ENCODE measurements at places on chromosomes 3 and 15.
A peak's percentile ranks its signal among the peaks of the same experiment; 100 is the strongest.

- no peak for DNase-seq
These were observed 195.8 kb downstream of the MECOM start for GRCh38 chr3:169467751-169468150.

DNA sequence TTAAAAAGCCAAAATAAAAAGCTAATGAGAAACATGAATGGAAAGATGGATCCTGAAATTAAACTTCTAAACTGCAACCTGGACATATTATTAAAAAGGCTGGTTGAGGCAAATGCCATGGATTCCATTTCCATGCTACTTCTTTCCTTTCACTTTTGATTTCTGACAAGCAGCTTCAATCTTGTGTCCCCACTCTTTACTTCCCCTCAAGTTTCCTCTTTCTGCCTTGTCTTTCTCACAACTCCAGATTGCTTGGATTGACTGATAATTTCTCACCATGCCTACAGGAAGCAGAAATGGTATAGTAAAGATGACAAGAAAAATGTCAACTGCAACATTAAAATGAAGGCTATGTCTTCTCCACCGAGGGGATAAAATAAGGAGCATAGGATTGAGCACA is 1136.7 kb downstream of the TUSC7 start:
- no peak for DNase-seq

DNA sequence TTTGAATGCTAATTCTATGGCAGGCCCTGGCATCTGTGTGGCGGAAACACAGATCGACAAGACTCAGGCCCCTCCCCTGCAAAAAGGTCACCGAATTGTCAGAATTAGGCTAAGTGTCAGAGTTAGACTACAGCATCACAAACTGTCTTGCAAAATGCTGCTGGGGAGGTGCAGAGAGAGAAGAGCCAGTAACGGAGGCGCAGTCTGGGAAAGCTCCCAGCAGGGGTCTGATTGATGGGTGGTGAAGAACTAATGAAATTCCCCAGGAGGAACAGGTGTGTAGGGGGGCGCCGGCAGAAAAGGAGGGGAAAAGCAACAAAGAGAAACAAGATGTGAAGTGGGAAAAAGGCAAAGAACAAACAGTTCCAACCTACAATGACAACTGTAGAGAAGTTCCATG is 72.7 kb upstream of the TAMM41 start:
- DNase-seq = no peak

- no peak for DNase-seq
These were observed 325.3 kb downstream of the ROBO2 start for GRCh38 chr3:77365152-77365551.

DNA sequence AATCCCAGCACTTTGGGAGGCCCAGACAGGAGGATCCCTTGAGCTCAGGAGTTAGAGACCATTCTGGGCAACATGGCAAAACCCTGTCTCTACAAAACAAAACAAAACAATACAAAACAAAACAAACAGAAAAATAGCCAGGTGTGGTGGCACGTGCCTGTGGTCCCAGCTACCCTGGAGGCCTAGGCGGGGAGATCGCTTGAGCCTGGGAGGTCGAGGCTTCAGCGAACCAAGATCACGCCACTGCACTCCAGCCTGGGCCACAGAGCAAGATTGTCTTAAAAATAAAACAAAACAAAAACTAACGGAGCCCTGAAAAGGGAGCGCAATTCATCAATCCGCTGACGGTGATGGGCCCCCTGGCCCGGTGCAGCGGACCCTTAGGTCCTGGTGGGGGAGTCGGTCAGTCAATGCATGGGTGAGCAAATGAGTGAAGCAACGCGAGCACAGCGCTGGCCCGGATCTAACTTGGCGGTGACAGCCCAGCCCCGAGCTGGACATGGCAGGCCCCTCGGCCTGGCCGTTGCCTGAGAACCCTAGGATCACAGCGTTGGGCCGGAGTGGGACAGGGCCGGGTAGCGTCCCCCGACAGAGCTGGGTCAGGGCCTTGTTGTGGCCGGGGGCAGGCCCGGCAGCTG is 52.4 kb upstream of the BLM start:
- no peak for DNase-seq

- peak; percentile 89 for DNase-seq
These were observed at the start of gene MGA for GRCh38 chr15:41660235-41661077. MGA (plus strand) TSS chr15:41660405.

DNA sequence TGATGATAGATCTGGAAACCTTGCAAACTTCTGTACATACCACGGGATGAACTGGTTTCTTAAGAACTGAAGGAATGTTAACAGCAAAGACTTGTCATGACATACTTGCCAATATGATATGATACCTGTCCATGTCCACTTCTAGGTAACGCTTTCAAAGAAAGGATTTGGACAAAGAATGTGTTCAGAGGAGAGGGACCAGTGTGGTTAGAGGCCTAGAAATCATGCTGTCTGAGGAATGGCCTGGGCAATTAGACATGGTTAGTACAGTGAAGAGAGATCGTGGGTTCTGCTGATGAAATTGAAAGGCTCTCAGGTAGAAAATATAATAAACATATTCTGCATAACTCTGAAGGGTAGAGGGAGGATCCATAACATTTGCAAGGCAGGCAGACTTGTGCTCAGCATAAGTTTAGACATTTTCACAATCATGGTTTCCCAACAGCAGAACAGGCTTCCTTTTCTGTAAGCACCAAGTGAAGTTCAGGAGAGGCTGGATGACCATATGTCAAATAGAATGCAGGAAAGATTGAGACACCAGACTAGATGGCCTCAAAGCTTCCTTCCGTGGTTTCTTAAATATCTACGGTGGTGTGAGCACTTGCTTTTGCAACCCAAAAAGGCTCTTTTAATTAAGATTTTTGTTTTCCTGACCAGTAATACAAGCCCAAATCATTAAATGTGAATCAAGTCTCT is 39.9 kb downstream of the TGFBR2 start:
- DNase-seq = peak; percentile 61

- DNase-seq = no peak
These were observed 138.8 kb upstream of the PRR20G start for GRCh38 chr3:127426444-127427153.

GRCh38 chr3:51581524-51581923 is 43.0 kb downstream of the RAD54L2 start:
- DNase-seq = no peak

- DNase-seq = no peak
These were observed 70.6 kb downstream of the TM4SF4 start for GRCh38 chr3:149545049-149545448.

GRCh38 chr3:186665625-186666188 is at the start of gene HRG:
HRG (plus strand) TSS chr3:186666014; CDS start chr3:186666032, 18 bp downstream.
- DNase-seq = no peak

DNA sequence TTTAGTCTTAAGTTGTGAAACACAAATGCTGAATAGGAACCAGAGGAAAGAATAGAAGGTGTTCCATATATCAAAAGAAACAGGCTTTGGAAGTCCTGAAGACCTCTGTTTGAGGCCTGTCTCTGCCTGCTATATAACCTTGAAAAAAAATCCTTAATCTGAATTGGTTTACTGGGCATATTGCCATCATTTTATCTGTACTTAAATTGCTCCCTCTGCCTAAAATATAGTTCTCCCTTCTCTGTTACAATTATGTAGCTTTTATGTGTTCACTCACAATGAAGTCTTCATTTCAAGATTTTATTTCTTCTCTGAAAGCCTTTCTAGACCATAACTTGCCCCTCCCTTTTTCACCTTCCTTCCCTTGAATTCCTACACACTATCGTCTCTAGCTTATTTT is 21.2 kb downstream of the ARL13B start:
- no peak for DNase-seq

DNA sequence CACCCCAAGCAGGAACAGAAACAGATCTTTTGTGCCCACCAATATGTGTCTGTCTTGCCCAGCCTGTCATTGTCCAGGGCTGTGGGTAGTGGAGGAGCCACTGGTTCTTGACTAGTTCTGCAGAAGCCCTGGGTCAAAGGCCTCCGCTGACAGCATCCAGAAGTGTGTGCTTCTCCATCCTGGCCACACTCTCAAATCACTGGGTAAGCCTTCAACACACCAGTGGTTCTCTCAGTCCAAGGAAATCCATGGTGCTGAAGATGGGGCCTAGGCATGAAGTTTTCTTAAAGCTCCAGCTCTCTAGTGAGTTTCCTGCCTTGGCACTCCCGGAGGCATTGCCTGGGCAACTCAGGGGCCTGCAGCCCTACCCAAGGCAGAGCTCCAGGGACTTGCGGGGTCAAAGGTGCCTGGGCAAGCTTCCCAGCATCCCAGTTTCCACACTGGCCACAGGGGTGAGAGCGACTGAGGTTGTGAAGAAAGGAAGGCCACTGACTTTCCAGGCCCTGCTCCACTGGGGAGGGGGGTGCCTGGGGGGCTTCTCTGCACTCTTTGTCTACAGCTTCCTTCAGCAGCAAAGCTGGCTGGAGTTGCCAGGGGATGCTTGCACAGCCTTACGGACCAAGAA is 37.9 kb upstream of the RPL32 start:
- DNase-seq = no peak

- peak; percentile 52 for DNase-seq
These were observed 1105.9 kb downstream of the NAALADL2 start for GRCh38 chr3:175965036-175965435.

GRCh38 chr3:94184781-94185180 is 121.9 kb downstream of the NSUN3 start:
- DNase-seq = no peak

GRCh38 chr3:139780593-139780992 is 102.8 kb upstream of the NMNAT3 start:
- no peak for DNase-seq

- DNase-seq = no peak
These were observed 18.6 kb downstream of the NEK4 start for GRCh38 chr3:52752045-52752660.

DNA sequence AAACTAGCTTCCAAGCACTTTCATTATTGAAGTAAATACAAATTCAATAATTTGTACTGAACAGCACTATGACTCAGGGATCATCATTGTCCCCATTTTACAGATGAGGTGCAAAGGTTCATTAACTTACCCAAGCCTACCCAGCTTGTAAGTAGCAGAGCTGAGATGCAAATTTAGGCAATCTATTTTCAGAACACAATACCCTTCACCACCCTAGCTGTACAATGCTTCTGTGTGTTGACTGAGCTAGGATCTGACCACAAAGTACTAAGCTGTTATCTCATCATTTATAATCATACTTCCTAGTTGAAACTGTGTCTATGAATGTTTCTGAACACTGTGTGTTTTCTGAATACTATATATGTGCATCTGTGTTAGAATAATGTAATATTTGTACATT is 3.2 kb upstream of the ILDR1 start:
- no peak for DNase-seq

- no peak for DNase-seq
These were observed 197.3 kb upstream of the GADL1 start for GRCh38 chr3:31091748-31092147.

GRCh38 chr3:149085828-149086231 is 503 bp downstream of the HLTF start:
- DNase-seq = no peak

- DNase-seq = peak; percentile 58
These were observed 152.7 kb downstream of the SUCNR1 start for GRCh38 chr3:152026033-152026556.

DNA sequence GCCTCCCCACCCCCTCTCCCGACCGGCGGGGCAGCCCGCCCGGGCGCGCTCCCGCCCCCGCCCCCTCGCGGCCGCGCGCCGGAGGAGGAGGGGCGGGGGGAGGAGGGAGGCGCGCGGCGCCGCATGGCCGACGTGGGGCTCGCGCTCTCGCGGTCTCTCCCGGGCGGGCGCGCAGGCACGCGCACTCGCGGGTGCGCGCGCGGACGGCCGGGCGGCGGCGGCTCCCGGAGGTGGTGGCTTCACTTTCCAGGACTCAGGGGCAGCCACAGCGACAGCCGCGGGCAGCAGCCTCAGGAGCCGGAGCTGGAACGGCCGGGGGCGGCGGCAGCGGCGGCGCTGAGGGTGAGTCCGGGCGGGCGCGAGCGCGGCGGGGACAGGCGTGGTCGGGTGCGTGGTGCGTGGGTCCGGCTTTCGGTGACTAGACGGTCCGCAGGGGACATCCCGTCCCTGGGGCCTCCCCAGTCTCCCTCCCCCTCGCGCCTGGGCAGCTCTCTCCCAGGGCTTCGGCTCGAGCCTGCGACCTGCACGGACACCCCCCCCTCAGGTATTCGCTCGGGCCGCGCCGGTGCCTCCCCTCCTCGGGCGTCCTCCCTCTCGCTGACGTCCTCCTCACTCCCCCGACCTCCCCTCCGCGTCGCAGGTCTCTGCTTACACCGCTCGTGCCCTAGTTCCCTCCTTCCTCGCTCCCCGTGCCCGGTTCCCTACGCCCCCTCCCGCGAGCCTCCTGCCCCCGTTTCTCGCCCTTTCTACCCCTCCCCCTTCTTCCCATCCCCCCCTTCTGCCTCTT is at the start of gene UBE2E2:
UBE2E2 (plus strand) TSS at position 407 of the 787 bp plus-strand sequence.
- peak; percentile 44 for DNase-seq

- DNase-seq = peak; percentile 23
These were observed 47.4 kb downstream of the PAQR5 start for GRCh38 chr15:69346112-69346511.

DNA sequence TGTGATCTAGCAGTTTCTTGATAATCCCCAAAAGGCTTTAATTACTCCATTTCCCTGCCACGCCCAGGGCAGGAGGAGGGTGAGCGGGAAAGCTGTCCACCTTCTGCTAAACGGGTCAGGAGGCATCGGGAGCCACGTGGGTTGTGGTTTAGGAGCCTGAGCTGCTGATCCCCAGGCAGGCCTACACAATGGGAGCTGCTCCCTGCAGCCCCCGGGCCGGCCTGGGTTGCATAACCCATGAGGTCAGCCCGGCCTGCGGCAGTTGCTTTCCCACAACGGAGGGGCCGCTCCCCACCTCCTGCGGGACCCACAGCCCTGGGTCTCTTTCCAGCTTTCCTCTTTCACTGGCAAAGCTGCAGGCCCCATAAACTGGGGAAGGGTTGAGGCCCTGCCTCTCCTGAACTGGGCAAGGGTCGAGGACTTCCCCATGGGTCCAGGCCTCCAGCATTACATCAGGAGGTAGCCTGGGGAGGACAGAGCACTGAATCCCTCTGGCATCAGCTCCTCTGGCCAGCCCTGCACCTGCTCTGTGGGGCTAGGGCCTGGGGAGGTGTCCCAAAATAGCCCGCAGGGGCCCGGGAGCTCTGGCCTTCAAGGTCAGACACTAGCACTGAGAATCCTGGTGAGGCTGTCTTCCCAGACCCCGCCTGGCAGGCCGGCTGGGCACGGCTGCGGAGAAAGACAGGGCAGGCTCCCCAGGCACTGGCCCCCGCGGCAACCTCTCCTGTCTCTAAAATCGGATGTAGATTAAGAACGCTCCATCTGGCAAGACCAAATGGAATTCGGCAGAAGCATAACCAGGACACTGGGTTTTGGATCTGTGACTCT is 47.3 kb downstream of the ZDHHC19 start:
- DNase-seq = no peak

DNA sequence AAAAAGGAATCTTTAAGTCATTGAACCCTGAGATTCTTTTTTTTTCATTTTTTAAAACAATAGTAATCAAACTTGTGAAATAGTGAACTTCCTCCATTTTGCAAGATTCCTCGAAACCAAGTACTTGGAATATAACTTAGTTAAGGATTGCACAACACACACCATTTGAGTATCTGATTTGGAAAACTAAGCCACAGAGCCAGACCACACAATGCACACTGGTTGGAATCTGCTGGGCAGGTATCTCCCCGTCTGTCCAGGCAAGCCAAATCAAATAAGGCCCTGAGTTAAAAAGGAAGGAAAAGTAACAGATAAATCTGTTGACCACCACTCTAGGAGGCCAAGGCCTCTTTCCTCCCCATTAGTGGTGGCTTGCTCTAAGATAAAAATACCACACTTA is 177.5 kb upstream of the ICE2 start:
- no peak for DNase-seq
